ENCODE measurements at places on chromosomes 13 and 19. TPM values are rescaled to one million over a fixed set of nuclear protein-coding genes. Genes with fewer than 3 reads are reported as not detected.

FSD1 gene
- 27.7 TPM for total RNA-seq

- no peak for DNase-seq
Observed at GRCh38 chr19:16380943-16381755, 56.5 kb downstream of the KLF2 start.

DNA sequence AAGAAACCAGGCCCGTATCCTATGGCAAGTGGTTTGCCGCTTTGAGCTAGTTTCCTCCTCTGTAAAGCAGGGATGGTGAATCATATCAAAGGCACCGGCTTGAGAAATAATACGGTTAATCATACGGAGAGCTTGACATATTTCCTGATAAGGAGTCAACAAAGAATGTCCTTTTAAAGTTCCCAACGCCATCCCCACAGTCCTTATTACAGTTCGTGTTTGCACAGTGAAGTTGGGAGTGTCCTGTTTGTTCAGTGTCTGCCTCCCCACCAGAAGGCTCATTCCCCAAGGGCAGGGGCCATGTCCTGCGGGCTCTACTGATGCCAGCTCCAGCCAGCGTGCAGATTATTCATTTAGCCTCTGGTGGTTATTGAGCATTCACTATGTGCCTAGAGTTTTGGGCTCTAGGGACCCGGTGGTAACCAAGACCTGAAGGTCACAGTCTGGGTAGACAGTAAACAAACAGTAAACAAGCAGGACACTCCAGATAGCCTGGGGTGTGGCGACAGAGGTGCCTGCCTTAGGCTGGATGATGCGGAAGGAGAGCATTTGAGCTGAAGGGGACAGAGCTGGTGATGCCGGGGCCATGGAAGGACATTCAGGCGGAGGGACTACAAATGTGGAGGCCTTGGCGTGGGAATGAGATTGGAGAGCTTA, 6.3 kb downstream of the GRAMD1A start:
- no peak for DNase-seq

DNA sequence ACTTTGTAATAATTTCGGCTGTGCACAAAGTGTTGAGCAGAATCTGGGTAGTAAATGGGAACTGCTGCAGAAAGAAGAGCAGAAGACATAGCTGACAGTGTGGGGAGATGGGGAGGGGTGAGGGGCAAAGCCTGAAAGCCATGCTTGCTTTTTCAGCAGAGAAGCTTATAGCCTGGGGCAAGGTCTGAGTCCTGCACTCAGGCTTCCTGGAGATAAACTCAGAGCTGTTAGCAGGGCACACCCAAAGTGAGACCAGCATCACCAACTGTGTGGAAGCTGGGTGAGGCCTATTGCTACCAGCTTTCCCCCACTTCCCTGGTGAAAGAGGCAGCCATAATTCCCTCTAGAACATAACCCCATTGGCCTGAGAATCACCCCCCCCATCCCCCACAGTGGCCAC, 15.6 kb upstream of the LHFPL6 start:
- DNase-seq = no peak

DNA sequence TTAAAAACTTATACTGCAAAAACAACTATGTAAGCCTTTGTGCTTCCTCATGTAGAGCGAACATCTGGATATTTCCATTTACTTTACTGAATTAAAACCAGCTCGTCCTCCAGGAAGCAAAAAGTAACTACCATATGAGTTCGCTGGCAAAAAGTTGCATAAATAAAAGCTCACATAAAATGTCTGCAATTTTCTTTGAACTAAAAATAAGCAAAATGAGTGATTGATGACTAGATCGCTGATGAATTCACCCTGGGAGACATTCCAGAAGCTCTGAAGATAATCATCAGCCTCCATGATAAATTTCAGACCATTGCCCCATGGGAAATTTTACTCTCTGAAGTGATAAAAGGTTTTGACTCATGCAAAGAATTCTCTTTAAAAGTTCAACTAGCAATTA, 67.3 kb upstream of the SACS start:
- DNase-seq = no peak

GRCh38 chr19:11286312-11286974, 9.5 kb upstream of the TSPAN16 start:
- DNase-seq = no peak

DNA sequence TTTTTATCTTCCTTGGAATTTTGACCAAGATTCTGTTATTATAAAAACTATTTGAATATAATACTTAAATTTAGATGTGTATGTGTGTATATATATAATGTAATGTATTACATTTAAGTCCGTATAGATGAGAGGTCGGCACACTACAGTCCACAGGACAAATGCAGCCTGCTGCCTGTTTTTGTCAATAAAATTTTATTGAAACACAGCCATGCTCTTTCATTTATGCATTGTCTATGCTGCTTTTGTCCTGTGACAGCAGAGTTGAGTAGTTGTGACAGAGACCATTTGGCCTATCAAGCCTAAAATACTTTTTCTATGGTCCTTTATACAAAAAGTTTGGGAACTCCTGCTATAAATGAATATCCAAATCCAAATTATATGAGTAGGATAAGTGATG, 69.7 kb downstream of the PCCA start:
- no peak for DNase-seq

- DNase-seq = no peak
Observed at GRCh38 chr19:29842471-29843179, 30.8 kb downstream of the CCNE1 start.

Data from activated CD8-positive, alpha-beta T cell treated with anti-CD3 and anti-CD28 coated beads, Interleukin-2, amount 10 ng/mL, durations not matched to agents 7 days and 5 days (primary cell).